Keratinocyte (primary cell): ENCODE measurements at places on chromosomes 3 and 15. TPM values are rescaled to one million over a fixed set of nuclear protein-coding genes. Genes with fewer than 3 reads are reported as not detected.

Gene FAM107A
- not detected in 3 replicates for polyA plus RNA-seq

Gene ABI3BP
- 0.42 to 0.95 TPM (median 0.59 TPM) in 3 replicates for polyA plus RNA-seq

Gene ZNF148
- polyA plus RNA-seq = 16.1 to 21.4 TPM (median 16.7 TPM) in 3 replicates

Gene CCNDBP1
- polyA plus RNA-seq = 42.8 to 53.5 TPM (median 46.1 TPM) in 3 replicates

Gene CPLX3
- polyA plus RNA-seq = 0.03 TPM in 1 of 3 replicates, not detected in the others

Gene HDC
- not detected in 3 replicates for polyA plus RNA-seq
